ENCODE measurements at places on chromosomes 1 and 21. TPM values are rescaled to one million over a fixed set of nuclear protein-coding genes. Genes with fewer than 3 reads are reported as not detected.
A peak's percentile ranks its signal among the peaks of the same experiment; 100 is the strongest.

GRCh38 chr1:160374306-160375110 is 7.6 kb downstream of the NHLH1 start:
- no peak overlapping the region for H3K4me3 ChIP-seq
- DNase-seq: no peak
- no peaks in the 10 kb centered on the region for H3K36me3 ChIP-seq
- H3K27ac ChIP-seq: no peak overlapping the region
- H3K4me1 ChIP-seq: peaks cover 15% of the 10 kb centered on the region

- peaks cover 9% of the 10 kb centered on the region for H3K27me3 ChIP-seq
- no peaks in the 10 kb centered on the region for H3K36me3 ChIP-seq
- DNase-seq: no peak
- peaks cover 19% of the 10 kb centered on the region for H3K4me1 ChIP-seq
- no peak overlapping the region for H3K27ac ChIP-seq
These were observed 3.8 kb downstream of the TNN start for GRCh38 chr1:175071276-175071943.

- no peak overlapping the region for H3K27ac ChIP-seq
- DNase-seq: peak; percentile 80
- no peaks in the 10 kb centered on the region for H3K36me3 ChIP-seq
- peaks cover 5% of the 10 kb centered on the region for H3K4me1 ChIP-seq
These were observed 9.8 kb downstream of the RAP1GAP start for GRCh38 chr1:21659099-21659923.

GRCh38 chr1:116777831-116778830 is 23.9 kb downstream of the CD2 start:
- peaks cover 20% of the 10 kb centered on the region for H3K36me3 ChIP-seq
- H3K27ac ChIP-seq: peak overlapping the region; percentile 65
- H3K4me3 ChIP-seq: peak overlapping the region; percentile 6

DNA sequence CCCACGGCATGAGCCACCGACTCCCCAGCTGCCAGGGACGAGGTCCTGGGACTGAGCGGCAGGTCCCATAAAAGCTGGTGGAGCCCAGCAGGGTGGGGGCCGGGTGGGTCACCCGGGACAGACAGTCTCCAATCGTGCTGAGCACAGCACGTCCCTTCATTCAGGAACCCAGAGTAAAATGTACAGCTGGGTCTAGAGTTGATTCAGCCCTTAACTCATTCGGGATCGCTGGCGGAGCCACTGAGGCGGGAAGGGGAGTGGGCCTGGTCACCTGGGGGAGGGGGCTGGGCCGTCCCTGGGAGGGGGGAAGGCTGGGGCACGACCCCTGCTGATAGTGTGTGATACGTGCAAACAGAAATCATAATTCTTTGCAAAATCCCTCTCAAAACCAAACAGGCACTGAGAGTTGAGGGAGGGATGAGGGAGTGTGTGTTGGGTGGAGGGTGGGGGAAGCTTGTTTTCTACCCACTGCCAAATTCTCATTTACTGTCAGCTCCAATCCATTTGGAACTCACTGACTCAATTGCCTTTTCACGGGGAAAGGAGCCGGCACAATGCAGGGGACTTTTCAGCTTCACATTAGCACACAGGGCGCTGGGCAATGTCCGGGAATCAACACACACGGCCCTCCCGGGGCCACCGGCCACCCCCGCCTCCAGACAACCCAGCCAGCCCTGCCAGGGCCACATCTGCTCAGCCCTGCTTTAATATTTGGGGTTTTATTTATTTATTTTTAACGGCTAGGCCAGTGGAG is 13.8 kb downstream of the CASZ1 start:
- H3K27me3 ChIP-seq: peaks cover 8% of the 10 kb centered on the region
- no peaks in the 10 kb centered on the region for H3K4me1 ChIP-seq
- no peak overlapping the region for H3K4me3 ChIP-seq
- DNase-seq: no peak
- no peak overlapping the region for H3K27ac ChIP-seq
- H3K36me3 ChIP-seq: no peaks in the 10 kb centered on the region

DNA sequence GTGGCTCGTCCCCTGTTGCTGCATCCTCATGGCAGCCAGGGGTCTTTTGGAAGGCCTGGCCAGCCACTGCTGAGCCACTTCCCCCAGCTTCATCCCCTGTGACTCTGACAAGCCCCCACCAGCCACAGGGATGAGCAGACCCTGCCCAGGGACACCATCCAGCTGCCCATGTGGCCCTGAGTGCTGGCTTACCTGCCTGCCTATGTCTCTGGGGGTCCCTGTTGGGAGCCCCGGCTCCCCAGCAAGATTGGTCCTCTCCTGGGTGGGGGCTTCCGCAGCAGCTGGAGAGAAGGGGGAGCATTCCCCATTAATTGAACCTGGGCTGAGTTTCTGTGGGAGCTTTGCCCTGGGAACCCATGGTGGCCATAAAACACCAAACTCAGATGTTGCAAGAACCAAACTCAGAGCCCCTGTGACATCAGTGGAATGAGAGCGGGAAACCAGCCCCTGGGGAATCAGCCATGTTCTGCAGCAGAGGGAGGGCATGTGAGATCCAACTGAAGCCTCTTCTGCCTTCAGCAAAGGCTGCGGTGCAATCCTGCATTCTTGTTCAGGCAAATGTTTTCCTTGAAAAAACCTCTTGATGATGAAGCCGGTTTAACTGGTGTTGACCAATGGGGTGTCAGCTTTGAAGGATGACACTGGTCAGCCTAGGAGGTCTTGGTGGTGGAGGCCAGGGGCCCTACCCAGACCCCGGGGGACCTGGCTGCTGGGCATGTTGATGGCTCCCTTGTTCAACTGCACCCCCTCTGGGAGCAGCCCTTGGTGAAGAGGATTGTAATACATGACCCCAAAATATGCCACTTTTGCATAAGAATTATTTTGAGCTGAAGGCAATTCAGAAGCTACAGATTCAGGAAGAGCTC is 28.3 kb upstream of the COL18A1 start:
- peaks cover 12% of the 10 kb centered on the region for H3K27me3 ChIP-seq
- H3K27ac ChIP-seq: no peak overlapping the region
- DNase-seq: no peak
- no peaks in the 10 kb centered on the region for H3K36me3 ChIP-seq

GRCh38 chr1:203818399-203818798 is 23.0 kb downstream of the ZBED6 start:
- H3K36me3 ChIP-seq: peaks cover 50% of the 10 kb centered on the region
- H3K27ac ChIP-seq: no peak overlapping the region
- no peak for DNase-seq
- H3K27me3 ChIP-seq: no peaks in the 10 kb centered on the region
- H3K4me3 ChIP-seq: no peak overlapping the region
- H3K4me1 ChIP-seq: peaks cover 6% of the 10 kb centered on the region

DNA sequence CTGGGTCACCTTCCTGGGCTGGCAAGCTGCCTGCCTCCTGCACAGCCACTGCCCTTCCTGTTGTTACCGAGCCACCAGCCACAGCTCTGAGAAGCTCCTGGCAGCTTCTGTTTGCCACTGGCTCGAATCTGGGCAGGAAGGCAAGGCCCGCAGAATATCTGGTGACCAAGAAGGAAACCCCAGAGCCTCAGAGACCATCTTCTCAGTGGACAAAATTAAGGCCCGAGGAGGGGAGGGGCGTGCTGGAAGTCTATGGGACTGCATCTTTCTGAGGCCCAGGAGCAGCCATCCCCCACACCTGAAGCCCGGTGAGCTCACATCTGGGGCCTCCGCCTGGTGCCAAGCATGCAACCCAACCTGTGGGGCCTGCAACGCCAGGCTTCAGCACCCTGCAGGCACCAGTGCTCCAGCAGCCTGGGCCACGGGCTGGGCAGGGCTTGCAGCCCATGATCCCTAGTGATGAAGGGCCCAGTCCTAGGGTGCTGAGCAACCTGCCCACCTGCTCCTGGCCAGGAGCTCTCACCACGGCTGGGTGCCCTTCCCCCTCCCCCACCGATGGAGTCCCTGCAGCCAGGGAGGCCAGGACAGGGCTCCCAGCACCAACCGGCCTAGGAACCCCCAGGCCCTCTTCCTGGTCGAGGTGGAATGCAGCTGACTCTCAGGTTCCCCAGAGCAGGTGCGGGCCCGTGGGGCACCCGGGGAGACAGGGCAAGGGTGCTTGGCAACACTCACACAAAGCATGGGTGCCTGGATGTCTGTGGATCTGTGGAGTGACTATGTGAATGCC is 879 bp downstream of the CPTP start:
- peak overlapping the region; percentile 75 for H3K4me3 ChIP-seq
- DNase-seq: no peak
- peak overlapping the region; percentile 85 for H3K27ac ChIP-seq

DNA sequence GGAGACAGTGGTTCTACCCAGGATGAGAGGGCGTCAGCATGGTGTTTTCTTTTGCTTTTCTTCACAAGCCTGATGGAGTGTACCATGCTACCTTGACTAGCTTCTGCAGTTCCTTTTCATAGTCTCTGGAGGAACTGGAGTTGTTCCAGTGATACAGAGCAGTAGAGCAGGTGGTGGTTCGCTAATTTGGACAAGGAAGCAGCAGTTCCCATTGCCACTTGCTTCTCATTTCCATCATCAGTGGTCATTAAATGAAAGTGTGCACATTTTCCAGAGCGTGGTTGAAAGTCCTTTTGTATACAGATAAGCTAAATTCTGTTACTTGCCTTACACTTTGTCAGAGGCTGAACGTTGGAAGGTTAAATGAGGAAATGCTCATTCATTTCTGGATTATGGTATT is 182.3 kb downstream of the C1orf21 start:
- H3K36me3 ChIP-seq: no peaks in the 10 kb centered on the region
- H3K27ac ChIP-seq: no peak overlapping the region
- no peaks in the 10 kb centered on the region for H3K27me3 ChIP-seq
- no peaks in the 10 kb centered on the region for H3K4me1 ChIP-seq
- no peak for DNase-seq

DNA sequence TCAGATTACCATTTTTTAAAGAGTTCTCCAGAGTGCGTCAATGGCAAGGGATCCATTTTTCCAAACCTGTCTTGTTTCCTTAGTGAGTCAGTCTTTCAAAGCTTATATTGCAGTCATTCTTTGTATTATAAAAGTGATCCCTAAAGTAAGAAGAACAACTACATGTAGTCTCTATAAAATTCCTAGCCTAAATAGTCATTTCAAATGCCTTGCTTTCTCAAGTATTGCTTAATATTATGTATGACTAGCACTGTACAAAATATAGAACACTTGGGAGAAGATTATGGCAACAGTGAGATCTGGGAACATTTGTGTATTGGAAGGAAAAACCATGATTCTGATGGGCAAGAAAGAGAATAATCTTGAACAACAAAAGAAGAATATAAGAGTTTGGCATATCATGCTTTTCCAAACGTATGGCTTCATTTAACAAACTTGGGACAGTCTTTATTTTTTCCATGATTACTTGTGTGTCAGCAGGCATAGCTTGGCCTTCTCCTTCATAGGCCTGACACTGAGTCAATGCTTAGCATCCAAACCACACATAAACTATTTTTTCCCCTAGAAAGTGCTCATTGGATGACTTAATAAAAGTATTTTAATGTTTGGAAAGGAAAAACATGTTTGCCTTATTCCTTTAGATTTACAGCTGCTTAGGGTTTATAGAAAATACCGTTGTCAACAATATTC is 547.4 kb downstream of the LTN1 start:
- no peak for DNase-seq

DNA sequence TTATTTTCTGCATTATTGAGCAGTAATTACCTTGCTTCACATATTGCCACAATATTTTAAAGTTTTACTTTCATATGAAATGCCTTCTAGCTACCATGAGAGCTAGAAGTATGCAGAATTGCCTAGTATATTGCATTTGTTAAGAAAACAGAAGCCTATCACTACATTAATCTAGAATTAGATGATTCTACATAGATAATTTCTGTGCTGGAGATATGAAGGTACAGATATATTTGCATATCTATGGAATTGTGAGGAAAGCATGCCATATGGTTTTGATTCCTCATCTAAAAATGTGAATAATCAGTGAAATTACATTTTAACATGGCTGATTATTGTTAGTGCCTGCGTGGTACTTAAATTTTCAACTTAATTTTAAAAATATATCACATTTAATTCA is 1418.3 kb downstream of the NCAM2 start:
- H3K36me3 ChIP-seq: no peaks in the 10 kb centered on the region
- no peak overlapping the region for H3K4me3 ChIP-seq
- H3K4me1 ChIP-seq: peaks cover 7% of the 10 kb centered on the region
- DNase-seq: no peak
- H3K27me3 ChIP-seq: no peaks in the 10 kb centered on the region
- H3K27ac ChIP-seq: no peak overlapping the region

DNA sequence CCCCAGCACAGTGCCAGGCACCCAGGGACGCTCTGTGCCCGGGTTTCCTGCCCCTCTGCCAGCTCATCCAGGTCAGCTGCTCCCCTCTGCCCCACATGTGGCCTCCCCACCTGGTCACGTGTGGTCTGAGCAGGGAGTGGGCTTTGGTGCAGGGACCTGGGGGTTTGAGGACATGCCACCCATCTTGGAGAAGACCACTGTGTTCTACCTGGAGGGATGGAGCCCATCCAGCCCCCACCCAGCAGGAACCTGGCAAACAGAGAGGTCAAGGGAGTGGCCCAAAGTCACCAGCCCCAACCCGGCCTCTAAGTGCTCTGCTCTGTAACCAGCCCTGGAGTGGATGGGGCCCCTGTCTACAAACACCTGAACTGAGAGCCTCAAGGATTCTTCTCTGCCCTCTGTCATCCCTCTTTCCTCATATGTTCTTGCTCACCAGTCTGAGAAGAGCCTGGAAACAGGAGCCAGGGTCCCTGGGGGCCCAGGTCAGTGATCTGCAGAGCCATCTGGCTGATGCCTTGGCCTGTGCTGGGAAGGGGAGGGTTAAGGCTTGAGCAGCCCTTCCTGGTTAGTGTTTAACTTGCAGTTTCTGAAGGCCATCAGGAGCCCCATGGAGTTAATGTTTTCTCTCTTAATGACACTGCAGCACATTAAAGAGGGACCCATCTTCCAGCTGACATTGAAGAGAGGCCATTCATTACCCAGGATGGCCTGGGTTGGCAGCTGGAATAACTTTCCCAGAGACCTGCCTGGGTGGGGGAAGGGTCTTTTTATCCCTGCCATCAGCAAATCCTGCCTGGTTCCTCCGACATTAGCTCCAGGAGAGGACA is 235.4 kb downstream of the PTPRU start:
- no peaks in the 10 kb centered on the region for H3K36me3 ChIP-seq
- H3K27ac ChIP-seq: no peak overlapping the region
- peaks cover 27% of the 10 kb centered on the region for H3K27me3 ChIP-seq
- DNase-seq: no peak

GRCh38 chr1:157073944-157074685 is 25.5 kb downstream of the ETV3L start:
- H3K27ac ChIP-seq: no peak overlapping the region
- H3K27me3 ChIP-seq: peaks cover 25% of the 10 kb centered on the region
- peak; percentile 40 for DNase-seq

GRCh38 chr1:202122639-202123335 is at the start of gene GPR37L1:
GPR37L1 (plus strand) TSS chr1:202122917; CDS start chr1:202122964, 47 bp downstream.
- no peak within 1 kb of the TSS for H3K27ac ChIP-seq
- H3K36me3 ChIP-seq: no peaks in the 10 kb centered on the region
- no peak within 1 kb of the TSS for H3K4me3 ChIP-seq

- no peak for DNase-seq
- H3K4me1 ChIP-seq: peaks cover 14% of the 10 kb centered on the region
- H3K36me3 ChIP-seq: no peaks in the 10 kb centered on the region
- H3K4me3 ChIP-seq: no peak overlapping the region
These were observed 2.7 kb upstream of the ARTN start for GRCh38 chr1:43930949-43931275.

The IFI44 gene
- total RNA-seq: 190 TPM

The LAD1 gene
- total RNA-seq: not detected

The PEX19 gene
- 49.8 TPM for total RNA-seq

The INAVA gene
- not detected for total RNA-seq

The ADORA1 gene
- not detected for total RNA-seq

The TFF1 gene
- total RNA-seq: not detected
